Activated CD8-positive, alpha-beta memory T cell treated with anti-CD3 and anti-CD28 coated beads for 24 hours (primary cell): ENCODE measurements at places on chromosomes 13 and 19.

GRCh38 chr13:41284512-41285288 is 21.3 kb upstream of the MTRF1 start:
- DNase-seq: no peak

DNA sequence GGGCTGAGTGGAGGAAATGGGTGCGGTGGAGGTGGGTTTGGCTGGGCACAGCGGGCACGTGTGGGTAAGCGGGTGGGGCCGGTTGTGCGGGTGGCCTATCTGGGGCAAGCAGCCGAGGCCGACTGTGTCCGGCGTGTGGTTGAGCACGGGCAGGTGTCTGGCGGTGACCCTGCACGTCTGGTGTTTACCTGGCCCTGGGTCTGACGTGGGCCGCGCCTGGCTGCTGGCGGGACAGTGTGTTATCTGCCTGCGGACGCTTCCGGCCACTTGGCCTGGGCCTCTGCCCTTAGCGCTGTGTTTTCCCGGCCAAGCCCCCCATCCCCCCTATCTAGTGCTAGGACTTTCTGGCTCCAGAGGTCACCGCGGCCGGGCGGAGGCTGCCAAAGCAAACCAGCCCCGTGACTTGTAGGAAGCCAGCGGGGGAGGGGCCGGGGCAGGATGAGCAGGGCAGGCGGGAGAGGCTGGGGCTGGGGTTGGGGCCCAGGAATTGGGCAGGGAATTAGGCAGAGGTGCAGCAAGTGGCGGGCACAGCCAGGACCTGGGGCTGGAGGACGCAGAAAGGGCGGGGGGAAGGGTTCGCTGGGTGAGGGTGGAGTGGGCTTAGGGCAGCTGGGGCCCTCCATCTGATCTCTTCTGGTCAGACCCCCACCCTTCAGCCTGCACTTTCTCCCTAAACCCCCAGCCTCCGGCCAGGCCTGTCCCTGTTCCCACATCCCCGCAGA is 534 bp upstream of the HPN start:
- DNase-seq: peak; percentile 73

GRCh38 chr13:46672338-46673090 is 119.5 kb downstream of the LRCH1 start:
- DNase-seq: no peak

DNA sequence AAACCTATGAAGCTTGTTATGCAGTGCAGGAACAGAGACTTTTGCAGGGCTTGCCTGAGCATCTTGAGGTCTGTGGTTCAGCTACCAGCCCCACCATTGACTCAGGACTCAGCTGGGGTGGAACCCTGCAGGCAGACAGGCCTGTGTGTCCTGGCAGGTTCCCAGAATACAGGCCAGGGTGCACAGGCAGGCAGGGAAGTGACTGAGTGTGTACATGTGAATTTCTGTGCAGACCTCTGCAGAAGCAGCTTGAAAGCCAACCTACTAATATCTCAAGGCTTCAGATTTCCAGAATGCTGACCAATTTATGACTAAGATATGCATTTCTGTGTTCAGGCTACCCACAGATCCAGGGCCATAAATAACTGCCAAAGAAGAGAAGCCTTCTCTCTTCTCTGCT is 254.4 kb downstream of the DLEU7 start:
- no peak for DNase-seq

- DNase-seq: no peak
Observed at GRCh38 chr13:24943136-24943535, 152.8 kb upstream of the PABPC3 start.

- no peak for DNase-seq
Observed at GRCh38 chr13:79796136-79796535, 315.2 kb downstream of the NDFIP2 start.

DNA sequence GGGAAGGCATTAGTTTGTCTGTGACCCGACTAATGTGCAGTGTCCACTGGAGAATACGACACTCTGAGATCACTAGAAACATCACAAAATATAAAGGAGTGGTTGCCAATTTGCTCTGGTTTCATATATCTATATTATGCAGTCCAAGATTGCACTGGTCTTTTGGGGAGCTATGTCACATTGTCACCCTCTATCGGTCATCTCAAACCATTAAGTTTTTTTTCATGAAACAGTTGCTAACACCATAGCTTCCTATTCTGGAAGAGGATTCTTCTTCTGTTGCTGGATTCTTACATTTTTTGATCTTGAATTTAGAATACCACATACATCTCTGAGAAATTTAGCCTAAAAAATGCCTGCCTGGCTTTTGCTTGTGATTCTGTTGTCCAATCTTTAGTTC is 168.6 kb downstream of the LACC1 start:
- DNase-seq: no peak

DNA sequence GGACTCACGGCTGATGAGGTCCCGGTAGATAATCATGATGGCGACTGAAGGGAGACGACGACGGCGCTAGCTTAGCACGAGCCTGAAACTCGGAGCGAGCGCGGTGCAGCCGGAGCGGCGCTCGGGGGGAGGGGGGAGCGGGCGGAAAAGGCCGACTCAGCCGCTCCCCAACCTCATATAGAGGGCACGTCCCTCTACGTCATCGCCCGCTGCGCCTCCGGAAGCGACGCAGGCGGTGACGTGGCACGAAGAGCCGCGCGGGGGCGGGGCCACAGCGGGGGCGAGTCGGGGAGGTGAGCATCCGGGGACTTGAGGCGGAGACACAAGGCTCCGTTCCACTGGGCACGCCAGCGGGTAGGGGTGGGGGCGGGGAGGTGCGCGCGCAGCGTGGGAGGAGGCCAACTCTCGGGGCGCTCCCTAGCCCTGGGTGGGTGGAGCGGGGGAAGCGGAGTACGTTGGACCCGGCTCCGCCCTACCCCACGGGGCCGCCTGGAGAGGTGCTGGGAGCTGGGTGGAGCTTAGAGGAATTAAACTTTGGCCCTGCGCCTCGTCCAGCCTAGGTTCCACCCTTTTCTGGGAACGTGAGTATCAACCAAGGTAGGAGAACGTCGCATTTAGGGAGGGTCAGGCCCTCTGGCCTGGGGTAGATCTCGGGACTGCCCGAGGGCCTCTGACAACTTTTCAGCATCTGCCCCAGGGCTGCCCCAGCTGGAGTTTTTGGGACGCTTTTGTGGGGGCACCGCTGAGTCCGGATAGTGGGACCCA is at the start of gene TPT1:
TSS of gene TPT1 (minus strand) at position 150 of the 765 bp plus-strand sequence. CDS start at position 36, 114 bp downstream.
- peak; percentile 100 for DNase-seq

DNA sequence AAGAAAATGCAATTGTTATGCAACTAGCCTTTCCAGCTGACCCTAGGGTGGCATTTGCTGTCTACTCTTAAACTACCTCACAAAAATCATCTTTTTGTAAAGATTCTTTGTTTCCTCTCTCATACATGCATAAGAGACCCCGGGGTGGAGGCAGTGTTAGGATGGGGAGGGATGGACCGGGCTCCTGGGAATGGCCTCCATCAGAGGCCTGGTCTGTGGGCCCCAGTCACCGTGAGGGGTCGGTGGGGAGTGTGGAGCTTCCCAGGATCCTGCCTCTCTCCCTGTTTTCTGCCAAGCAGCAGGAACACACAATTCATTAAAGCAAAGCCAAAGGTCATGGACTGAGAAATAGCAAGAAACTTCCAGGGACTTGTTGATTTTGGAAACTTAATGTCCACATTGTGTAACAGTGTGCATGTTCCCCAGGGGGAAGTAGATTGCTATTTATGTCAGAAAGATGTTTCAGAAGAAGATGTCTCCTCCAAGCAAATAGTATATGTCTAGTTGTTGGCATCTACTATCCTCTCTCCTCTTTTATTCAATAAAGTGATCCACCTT is 241.4 kb downstream of the ENOX1 start:
- DNase-seq: no peak

- DNase-seq: no peak
Observed at GRCh38 chr19:3315676-3315973, 50.8 kb upstream of the NFIC start.

- no peak for DNase-seq
Observed at GRCh38 chr19:38527466-38528136, 90.2 kb downstream of the MAP4K1 start.

DNA sequence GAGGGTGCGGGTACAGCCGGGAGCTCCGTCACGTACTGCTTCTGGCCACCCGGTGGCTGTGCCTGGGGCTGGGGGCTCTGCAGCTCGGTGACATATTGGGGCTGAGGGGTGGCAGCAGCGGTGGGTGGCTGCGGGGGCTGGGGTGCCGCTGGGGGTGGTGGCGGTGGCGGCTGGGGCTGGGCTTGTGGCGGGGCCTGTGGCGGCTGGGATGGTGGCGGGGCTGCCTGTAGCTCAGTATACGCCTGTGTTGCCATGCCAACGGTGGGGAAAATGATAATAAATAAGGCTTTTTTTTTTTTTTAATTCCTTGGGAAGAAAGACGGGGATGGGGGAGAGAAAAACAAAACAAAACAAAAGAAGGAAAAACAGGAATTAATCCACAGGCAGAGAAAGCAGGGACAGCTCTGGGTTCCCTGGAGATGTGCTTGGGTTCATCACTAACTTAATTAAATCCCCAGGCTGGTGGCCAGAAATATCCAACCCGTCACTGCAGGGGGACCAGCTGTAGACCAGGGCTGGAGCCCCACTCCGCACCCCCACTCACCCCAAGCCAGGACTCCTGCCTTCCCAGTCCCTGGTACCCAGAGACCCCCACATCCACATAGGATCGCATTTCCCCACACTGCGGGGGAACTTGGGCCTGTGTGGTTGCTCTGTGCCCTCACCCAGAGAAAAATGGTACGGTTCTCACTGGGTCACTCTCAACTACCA is 12.4 kb downstream of the RFX1 start:
- no peak for DNase-seq

DNA sequence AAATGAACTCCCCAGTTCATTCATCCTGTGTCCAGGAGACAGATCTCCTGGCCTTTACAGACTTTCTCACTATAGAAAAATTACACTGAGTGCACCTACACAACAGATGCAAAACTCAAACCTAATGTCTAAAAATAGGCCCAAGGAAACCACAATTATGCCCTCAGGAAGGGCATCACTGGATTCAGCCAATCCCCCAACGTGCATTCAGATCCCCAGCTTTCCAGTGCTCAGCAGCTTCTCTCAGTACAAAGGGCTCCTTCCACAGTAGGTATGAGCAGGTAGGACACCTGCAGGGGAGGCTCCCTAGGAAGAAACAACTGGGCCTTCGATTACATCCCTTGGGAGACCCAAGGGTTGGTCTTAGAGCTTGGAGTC is 2.1 kb downstream of the ZNF709 start:
- no peak for DNase-seq

GRCh38 chr13:24142886-24143285 is 17.6 kb upstream of the SPATA13 start:
- DNase-seq: no peak

DNA sequence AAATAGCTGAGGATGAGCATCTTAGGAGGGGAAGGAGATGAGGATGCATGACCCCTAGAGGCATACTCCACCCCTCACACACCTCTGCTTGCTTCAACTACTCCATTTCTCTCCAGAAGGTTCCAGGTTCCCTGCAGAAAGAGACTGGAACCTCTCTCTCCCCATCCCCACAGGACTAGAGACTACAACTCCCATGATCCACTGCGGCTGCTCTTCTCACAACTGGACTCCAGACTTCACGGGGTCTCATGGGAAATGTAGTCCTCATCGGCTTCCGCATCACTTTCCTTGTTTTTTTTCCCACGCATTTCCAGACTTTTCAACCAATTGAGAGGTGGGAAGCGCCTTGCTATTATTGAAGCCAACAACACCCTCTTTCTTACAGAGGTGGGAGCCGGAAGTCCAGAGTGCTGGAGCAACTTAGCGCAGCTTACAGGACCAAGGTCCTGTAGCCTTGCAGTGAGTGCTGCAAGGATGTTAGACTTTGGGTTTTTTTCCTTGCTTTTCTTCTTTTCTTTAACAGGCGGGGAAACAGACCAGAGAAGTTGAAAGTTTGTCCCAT is 13.9 kb upstream of the CACNG6 start:
- DNase-seq: peak; percentile 80

DNA sequence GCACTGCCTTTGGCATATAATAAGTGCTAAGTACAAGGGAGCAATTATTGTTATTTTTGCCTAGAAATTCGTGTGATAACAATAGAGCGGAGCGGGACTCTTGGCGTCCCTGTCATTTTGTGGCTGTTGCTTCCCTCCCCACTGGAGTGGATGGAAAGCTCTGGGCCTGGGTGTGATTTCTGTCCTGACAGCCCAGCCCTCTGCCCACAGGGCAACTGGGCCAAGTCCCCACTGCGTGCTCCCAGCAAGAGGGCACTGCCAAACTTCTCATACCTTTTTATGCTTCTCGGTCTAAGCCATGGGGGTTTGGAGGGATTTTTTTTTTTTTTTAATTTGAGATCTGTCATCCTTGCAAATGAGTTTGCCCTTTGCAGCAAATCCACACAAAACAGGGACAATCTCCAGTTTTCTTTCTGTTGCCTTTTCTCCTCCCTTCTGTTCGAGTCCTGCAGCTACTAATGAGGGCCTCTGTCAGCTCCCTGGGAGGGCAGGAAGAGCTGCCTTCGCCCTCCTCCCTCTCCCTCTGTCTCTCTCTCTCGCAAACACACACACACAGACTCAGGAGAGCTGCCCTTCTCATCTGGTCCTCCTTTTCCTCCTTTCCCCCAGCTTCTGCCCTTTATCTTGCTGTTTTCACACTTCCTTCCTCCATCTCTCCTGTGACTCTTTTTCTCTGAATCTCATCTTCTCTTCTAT is 103.9 kb downstream of the DNAJC15 start:
- DNase-seq: no peak

DNA sequence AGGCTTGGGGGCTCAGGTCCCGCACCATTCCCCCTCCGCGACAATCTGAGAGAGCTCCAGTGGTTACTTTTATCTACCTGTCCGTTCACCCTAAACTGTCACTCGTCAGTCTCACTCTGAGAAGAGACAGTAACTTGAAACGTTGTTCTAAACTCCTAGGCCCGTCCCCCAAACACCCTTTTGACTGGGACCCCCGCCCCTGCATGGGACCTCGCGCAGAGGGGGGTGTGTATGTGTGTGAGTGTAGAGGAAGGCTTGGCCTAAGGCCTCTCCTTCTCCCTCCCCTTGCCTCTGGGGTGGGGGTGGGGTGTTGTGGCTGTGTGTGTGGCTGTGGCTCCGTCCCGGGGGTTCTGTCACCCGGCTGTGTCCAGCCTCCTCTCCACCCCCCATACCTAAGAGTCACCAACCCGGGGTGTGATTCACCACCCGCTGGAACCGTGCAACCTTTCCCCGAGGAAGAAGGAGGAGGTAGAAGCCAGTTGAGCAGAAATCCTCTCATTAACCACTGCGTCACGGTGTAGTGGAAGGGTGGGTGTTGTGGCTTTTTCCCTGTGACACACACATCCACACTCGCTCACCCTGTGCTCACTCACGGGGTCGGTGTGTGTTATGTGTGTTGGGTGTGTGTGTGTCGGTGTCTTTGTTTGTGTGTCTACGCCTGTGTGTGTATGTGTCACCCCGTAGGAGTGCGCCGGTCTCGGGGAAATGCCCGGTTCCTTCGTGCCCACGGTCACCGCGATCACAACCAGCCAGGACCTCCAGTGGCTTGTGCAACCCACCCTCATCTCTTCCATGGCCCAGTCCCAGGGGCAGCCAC is 2.4 kb downstream of the FOSB start:
- DNase-seq: no peak

- no peak for DNase-seq
Observed at GRCh38 chr13:23630349-23631093, 60.3 kb downstream of the TNFRSF19 start.

GRCh38 chr19:4391701-4392483 is 8.5 kb downstream of the SH3GL1 start:
- no peak for DNase-seq

- DNase-seq: peak; percentile 59
Observed at GRCh38 chr19:39934584-39935363, at the start of gene FCGBP. Gene FCGBP, minus strand, starts transcription at chr19:39934634.
